ENCODE measurements at places on chromosomes 5 and 9.

GRCh38 chr9:109681301-109681700, 98.7 kb upstream of the PALM2AKAP2 start:
- no peak for DNase-seq

DNA sequence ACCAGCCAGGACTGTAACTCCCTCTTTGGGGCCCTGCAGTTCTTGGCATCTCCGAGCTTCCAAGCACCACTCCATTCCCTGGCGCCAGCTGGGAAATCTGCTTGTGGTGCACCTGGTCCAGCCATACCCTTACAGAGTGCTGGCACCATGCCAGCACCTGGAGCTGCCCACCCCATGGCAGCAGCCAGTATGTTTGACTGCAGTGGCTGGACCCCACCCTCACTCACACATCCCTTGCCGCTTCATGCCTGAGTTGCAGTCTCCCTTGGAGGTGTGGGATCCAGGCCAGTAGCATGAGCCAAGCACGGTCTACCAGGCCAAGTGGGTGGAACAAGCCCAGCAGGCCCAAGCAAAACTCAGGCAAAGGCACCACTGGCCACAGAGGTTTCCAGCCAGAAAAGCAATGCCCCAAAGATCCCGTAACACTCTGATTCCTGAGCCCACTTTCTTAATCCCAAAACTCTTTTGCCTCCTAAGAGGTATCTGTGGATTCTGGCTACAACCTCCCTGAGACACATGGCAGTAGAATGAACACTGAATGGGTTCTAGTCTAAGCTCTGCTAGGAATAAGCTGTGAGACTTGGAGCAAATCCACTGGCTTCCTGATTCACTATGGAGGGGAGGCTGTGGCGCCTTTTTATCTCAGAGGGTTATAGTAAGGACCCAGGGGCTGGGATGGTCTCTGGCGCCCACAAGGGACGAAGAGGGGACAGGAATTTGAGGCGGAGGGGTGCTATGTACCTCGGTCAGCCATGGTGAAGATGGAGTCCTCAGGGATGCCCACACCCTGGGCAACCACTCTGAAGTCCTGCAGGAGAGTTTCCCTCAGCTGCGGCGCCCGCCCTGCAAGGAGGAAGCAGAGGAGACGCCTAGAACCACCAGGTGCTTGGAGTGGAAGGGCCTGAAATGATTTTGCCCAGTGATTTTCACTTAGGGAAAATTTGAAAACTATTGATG, 5.6 kb downstream of the AMBP start:
- DNase-seq: peak; percentile 61

DNA sequence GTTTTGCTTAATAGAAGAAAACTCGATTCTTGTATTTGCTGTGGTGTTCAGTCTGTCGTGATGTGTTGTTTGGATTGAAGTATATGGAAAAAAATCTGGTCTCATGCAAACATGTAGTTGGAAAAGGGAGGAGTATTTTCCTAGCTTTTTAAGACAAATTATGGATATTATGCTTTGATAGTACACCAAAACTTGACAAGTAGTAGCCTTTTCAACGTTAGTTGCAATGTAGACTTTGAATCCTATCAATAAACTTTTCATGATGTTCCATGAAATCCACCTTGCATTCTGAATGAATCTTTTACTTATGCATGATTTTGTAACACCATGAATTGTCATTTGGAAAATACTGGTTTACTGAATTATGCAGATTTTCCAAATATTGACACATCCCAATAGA, 64.2 kb downstream of the LHX2 start:
- DNase-seq: no peak

GRCh38 chr5:142095035-142095434, 13.5 kb upstream of the NDFIP1 start:
- no peak for DNase-seq

GRCh38 chr9:70092190-70092589, 48.5 kb downstream of the MAMDC2 start:
- DNase-seq: no peak

All from muscle of back (tissue), 13 donors.